ENCODE measurements at places on chromosomes 4 and X. TPM values are rescaled to one million over a fixed set of nuclear protein-coding genes. Genes with fewer than 3 reads are reported as not detected.

- no peak for DNase-seq
Measured at GRCh38 chr4:38109370-38109769, 149.2 kb downstream of the PTTG2 start.

- no peak for DNase-seq
Measured at GRCh38 chrX:3514996-3515395, 168.5 kb upstream of the MXRA5 start.

DNA sequence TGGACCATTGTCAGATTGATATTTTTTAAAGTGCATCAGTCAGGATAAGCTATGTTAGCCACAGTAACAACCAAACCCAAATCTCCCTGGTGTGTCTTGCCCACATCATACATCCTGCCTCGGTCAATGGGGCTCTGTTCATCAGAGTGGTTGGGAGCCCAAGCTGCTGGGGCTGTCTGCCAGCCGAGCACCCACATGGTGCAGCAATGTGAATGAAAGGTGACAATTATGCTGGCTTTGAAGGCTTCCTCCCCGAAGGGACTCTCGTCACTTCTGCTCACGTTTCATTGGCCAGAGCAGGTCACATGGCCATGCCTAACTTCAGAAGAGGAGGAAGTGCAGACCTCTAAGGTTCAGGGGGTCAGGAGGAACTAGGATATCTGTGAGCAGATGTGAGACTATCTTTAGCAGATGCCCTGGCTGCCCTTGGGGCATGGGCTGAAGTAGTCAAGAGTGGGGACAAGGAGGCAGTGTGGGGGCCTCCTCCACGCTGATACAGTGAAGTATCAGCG is 1.3 kb upstream of the JAKMIP1 start:
- DNase-seq: no peak

DNA sequence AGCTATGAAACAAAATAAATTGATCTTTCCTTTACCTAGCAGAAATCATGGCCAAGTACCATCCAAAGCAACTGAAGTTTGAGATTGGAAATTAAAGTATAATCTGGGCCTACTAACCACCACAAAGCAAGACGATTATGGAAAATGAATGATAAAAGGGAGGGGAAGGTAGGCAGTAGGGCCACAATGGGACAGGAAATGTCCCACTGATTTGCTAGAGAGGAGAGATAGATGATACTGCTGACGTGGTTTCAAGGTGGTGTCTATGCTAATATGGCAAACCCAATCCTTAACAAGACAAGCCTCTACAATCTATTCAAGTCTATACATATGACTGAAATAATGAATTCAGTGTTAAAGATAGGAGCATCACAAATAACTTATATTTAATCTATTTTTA is 6.1 kb downstream of the TMPRSS11F start:
- DNase-seq: no peak

The MAB21L2 gene
- not detected for total RNA-seq

The RAB40AL gene
- 1.6 TPM for total RNA-seq

The CLTRN gene
- 1.7 TPM for total RNA-seq

The ETDB gene
- total RNA-seq: not detected

DNA sequence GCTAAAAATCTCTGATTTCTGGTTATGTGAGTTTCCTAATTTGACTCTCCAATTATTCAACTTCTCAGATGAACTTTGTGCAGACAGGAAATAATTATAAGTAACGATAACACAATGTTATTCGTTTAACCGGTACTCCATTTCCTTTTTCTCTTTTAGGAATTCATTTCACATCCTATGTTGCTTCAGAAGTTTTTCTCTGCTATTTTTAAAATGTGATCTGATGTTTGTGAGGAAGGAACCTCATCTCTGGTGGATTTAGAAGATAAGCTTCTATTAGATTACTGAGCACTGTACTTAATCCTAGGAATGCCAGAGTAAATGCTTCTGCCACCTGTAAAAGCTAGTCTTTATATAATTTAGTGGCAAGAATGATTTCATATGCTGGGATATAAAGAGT is 116.0 kb upstream of the ETNPPL start:
- no peak for DNase-seq

- DNase-seq: no peak
Measured at GRCh38 chr4:87939978-87940690, 35.4 kb upstream of the SPP1 start.

All from GM23338 (cell line).